ENCODE measurements at places on chromosomes 2 and 18.

- DNase-seq, result no peak
Observed at GRCh38 chr2:18585526-18585925, 3.8 kb downstream of the NT5C1B start.

GRCh38 chr2:3689998-3690748 lies 13.2 kb upstream of the DCDC2C start:
- no peak for DNase-seq

- no peak for DNase-seq
Observed at GRCh38 chr18:55541571-55541970, 46.4 kb downstream of the TCF4 start.

GRCh38 chr2:226674123-226674522 lies 125.5 kb downstream of the IRS1 start:
- no peak for DNase-seq

DNA sequence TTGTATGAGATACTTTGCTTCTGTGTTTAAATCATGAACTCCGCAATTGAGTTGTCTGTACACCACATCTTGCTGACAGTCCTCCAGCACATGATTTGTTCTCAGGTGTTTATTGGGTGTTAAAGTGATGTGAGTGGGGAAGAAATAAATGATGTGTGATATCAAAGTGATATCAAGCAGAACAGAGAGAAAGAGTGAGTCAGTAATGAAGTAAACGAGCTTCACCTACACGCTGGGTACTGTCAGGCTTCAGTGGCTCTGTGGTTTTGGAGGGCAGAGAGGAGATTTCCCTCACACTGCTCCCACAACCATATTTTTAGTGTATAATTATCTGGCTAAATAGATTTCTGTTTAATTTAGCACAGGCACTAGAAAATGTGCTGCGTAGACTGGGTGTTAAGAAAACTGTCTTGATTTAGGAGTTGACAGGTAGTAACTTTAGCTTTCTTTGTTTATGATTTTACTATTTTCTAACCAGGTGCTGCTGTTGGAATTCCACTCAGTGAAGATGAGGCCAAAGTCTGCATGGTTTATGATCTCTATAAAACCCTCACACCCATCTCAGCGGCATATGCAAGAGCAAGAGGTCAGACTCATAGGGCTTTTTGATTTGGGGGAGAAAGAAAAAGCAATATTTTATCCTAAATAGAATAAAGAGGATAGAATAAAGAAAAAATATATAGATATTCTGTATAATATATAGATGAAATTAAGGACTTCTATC lies 21.2 kb downstream of the ATIC start:
- DNase-seq, result no peak

DNA sequence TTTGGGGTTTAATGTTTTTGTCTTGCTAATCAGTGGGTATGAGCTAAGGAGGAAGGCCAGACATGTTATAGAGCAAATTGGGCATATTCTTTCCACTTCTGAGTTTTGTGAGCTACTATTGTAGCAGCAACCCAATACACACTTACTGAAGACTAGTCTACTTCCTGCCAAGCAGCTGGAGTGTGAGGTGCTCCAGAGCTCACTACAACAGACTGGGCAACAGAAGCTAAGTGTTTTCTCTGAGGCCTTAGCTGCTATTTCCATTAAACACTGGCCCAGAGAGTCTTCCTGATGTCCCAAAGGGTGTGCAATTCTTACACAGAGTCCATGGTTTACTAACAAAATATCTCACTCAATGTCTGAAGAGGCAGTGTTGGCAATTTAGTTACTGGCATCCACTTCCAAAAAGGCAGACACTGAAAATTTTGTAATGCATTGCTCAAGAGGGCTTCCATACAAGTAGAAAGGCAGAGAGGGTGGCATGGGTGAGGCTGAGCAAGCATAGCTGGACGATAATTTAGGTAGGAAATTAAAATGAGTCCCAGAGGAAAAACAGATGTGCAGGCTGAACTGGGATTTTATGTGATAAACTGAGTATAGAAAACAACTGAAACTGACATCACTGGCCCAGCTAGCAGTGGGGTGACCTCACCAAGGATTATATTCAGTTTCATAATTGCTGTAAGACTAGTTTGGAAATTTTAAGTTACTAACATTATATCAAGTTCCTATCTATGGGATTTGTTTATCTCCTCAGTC lies 68.6 kb downstream of the ZC3H6 start:
- DNase-seq, result no peak

DNA sequence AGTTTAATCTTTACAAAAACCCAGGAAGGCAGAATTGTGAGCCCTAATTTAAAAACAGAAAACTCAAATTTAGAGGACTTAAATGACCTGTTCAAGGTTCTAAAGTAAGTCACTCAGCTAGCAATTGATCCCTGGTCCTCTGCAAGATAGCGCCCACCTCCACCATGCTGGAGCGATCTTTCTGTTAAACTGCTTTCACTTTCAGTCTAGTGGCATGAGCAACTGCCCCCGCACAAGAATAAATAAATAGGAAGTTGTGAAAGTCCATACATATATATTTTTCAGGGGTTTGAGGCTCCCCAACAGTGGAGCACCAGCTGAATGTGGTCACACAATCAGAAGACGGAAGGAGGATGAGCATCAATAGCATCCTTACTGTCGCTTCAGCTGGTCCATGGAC lies 217.9 kb downstream of the NAPG start:
- no peak for DNase-seq

GRCh38 chr2:176967911-176968450 lies 244.6 kb upstream of the HNRNPA3 start:
- DNase-seq, result no peak

DNA sequence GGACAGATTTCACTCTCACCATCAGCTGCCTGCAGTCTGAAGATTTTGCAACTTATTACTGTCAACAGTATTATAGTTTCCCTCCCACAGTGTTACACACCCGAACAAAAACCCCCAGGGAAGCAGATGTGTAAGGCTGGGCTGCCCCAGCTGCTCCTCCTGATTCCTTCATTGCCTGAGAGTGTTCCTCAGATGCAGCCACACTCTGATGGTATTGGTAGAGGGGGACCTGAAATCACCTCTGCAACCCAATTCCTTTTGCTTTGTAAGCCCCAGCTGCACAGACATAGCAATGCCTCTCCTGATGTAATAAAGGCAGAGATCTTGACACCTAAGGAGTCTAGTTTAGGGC lies 1529.8 kb downstream of the RPIA start:
- no peak for DNase-seq

- no peak for DNase-seq
Observed at GRCh38 chr2:86768189-86768949, 22.3 kb downstream of the CD8A start.

DNA sequence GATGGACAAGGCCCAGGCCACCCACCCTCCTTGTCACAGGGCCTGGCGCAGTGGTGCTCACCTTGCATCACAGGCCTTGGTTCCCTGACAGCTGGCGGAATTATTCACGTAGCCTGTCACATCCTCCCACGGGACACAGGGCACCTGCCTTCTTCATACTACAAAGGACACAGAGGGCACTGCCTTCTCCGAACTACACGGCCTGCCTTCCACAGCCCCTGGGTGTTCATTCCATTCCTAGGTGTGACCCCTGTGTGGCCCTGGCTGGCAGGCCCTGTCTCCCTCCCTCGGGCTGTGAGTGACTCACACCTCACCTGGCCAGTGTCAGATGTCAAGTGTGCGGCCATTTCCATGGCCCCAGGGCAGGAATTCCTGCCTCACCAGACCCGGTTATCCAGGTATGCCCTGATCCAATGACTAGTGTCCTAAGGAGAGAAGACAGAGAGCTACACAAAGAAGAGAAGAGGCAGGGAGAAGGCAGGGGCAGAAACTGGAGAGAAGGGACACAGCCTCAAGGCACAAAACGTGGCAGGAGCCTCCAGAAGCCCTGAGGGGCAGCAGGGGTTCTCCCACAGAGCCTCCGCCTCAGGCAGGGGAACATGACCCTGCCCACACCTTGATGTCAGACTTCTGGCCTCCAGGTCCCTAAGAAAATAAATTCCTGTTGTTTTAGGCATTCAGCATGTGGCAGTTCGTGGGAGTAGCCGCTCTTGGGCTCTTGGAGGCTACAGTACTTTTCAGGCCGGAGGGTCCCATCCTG lies 43.4 kb downstream of the MBP start:
- no peak for DNase-seq

GRCh38 chr2:206736935-206737334 lies 18.7 kb upstream of the DYTN start:
- no peak for DNase-seq

GRCh38 chr2:60285626-60286316 lies 267.7 kb downstream of the BCL11A start:
- no peak for DNase-seq

DNA sequence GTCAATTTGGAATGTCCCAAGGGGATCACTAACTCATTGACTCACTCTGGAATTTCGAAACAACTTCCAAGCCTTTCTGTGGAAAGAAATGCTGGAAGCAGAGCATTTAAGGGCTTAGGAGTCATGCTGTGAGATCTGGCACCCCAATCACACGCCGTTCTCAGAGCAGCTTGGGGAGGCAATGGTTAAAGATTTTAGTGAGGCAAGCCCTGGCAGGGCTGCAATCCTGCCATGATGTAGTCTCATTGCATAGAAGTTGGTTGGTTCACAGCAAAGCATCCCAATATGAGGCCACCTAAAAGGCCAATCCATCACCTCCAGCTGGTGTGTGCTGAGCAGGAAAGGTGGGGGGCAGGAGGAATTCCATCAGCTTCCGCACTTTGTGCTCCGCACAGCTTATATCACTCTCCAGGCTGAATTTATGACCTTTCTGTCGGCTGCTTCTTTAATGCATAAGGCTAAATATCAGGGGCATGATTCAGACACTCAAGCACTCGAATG lies 1043.9 kb upstream of the POU3F3 start:
- DNase-seq, result no peak

DNA sequence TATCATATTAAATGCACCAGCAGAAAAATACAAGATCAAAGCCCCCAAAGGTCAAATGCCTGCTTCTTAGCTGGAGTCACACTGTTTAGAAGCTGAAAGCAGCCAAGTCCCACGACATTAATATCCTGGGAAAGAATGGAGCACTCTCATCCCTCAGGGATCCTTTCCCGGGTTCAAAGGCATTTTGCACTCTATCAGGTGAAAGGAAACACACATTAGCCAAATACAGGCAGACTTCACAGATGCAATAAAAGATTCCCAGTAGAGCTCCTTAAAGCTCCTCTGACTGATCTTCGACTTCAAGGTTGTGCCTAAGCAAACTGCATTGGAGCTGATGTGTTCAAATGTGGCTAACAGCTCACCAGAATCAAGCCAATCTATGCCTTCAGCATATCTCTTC lies 158.4 kb downstream of the RNF152 start:
- no peak for DNase-seq

DNA sequence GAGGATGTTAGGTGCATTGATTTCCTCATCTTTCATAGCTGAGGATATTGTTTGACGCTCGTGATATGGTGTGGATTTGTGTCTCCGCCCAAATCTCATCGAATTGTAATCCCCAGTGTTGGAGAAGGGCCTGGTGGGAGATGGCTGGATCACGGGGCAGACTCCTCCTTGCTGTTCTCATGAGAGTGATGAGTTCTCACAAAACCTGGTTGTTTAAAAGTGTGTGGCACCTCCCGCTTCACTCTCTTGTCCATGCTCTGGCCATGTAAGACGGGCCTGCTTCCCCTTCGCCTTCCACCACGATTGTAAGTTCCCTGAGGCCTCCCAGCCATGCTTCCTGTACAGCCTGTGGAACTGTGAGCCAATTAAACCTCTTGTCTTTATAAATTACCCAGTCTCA lies 28.4 kb upstream of the GPC1 start:
- DNase-seq, result no peak

DNA sequence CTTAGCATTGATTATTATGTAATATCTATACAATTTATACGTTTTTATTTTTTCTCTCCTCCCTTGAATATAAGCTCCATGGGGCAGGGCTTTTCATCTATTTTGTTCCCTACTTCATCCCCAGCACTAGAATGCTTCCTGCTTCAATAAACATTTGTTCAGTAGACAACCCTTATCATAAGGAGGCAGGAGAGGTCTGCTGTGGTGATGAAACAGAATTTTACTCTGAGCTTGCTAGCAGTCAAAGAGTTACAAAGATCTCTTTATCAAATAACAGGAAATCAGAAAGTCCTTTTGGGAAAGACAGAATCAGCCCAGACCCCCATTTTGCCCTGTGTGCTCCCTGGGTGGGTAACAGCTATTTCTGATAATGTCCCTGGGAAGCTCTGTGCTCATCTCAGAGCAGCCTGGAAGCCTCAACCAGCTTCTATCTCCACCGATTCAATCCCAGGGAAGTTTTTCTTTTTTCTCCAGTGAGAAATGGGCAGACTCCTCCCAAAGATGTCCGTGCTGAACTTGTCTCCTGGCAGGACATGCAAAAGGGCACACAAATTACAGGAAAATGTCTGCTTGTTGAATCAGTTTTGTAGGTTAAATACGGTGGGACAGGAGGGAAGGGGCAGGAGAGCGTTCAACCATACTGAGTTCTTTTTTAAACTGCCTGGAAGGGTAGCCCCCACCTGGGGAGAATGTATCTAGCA lies 84.7 kb upstream of the PKDCC start:
- no peak for DNase-seq

DNA sequence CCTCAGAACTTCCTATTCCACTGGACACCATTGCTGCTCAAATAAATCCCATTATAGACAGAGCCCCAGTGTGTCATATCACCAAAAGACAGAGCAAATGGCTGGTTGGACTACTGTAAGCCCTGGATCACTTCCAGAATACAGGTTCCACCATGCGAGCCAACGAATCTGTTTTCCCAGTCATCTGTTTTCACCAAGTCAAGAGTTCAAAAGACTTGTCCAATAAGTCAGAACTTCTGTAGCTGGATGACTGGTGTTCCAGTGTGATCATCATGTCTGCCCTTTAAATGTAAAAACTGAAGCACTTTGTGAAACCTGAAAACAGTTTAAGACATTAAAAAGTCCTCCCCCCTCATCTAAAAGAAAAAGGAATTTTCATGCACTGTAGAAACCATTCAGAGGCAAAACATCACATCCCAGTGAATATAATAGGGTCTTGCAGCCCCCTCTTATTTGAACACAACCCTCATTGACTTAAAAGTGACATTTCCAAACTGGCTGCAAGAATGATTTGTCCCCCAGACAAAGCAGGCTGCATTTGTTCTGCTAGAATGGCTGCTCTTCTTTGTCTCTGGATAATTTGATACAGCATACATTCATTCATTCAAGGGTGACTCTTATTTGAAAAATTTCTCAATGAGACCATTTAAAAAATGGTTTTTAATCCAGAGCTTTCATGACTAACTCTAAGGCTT lies 64.6 kb upstream of the TANC1 start:
- DNase-seq, result no peak

GRCh38 chr2:152718909-152719645 lies 657 bp downstream of the ARL6IP6 start:
- peak; percentile 61 for DNase-seq

- no peak for DNase-seq
Observed at GRCh38 chr2:161576421-161576820, 47.8 kb upstream of the SLC4A10 start.
